ENCODE measurements at places on chromosomes 6 and 20.
A peak's percentile ranks its signal among the peaks of the same experiment; 100 is the strongest.

DNA sequence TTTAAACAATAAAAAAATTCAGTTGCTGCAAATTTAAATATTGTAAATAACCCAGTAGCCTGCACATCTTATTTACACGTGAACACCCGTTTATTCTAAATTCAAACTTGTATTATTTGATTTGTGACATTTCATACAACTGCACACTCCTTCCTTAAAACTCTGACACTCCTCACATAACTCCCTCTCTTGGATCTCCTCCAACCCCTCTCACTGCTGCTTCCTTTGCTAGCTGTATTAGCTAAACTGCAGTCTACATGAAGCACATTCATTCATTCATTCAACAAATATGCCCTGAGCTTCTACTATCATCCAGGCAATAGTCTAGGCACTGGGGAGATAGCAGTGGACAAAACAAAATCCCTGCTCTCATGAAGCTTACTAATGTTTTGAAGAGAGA lies 47.0 kb downstream of the FBXL4 start:
- DNase-seq: no peak

- no peak for DNase-seq
Observed at GRCh38 chr6:138752017-138752416, 21.6 kb upstream of the CCDC28A start.

GRCh38 chr20:64009811-64010387 lies 26.1 kb upstream of the C20orf204 start:
- DNase-seq: no peak

DNA sequence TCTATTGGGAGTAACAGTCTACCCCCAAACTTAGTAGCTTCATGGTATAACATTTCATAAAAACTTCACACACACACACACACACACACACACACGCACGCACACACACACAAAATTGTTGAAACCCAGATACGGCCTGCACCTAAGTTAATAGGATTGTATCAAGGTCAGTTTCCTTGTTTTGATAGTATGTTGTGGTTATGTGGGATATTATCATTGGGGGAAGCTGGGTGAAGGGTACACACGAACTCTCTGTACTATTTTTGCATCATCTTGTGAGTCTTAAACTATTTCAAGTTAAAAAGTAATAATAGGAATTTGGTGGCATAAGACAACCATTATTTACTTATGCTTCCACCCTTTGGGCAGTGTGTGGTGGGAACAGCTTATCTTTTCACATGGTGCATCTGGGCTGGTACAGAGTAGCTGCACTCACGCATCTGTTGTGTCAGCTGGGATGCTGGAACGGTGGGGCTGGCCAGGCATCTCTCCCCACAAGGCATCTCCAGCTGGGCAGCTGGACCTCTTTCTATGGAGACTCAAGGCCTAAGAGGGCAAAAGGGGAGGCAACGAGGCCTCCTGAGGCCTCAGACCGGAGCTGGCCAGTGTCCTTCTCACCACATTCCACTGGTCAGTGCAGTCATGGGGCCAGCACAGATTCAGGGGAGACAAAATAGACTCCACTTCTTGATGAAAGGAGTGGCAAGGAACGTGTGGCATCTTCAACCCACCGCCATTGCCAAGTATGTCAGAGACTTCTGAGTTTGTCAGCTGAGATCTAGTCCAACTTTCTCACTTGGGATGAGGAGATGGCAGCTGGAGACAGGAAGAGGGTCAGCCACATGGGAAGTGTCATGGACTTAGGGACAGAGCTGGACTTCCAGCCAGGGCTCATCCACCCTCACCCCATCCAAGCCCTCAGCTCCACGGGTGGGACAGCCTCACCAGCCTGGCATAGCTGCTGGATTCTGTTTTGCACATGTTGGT lies 20.5 kb upstream of the IP6K3 start:
- no peak for DNase-seq

DNA sequence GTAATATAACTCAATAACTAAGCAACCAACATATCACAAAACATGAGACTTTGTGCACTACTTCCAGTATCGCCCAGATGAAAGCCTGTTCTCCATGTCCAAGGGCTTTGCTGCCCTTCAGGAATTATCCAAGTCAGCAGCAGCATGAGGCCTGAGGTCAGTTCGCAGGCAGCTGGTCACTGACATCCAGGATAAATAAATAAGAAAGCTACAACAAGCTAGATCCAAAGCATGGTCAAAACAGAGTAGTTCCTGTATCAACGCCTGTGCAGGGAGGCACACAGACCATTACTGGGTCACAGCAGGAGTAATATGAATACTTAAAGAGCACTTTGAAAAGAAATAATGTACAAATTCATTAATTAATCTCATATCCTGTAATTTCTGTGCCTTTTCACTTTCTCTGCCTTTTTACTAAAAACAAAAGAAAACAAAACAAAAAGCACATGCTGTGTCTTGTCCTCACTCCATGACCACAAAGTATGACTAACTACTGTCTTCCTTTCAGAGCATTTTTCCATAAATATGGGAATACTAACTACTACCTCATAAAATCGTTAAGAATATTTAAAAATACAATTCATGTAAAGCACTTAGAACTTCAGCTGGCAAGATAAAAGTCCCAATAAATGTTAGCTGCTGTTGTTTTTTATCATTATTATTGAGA lies 374.9 kb upstream of the IRAK1BP1 start:
- no peak for DNase-seq

DNA sequence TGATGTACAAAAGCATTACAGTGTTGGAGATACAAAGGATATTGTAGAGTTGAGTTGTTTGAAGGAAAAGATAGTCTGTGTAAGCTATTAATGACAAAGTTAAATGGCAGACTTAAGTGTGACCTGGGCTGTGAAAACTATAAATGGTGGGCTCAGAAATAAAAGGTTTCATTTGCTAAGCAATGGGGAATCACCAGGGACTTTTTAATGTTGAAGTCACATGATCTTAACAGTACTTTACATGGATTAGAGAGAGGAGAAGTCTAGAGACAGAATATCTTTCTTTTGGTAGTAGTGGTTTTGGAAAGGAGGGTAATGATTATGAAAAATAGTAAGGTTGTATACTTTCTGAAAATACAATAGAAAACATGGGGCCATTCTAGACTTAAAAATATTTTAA lies 67.1 kb downstream of the SCAF8 start:
- no peak for DNase-seq

- no peak for DNase-seq
Observed at GRCh38 chr6:137390334-137390733, 103.9 kb downstream of the OLIG3 start.

DNA sequence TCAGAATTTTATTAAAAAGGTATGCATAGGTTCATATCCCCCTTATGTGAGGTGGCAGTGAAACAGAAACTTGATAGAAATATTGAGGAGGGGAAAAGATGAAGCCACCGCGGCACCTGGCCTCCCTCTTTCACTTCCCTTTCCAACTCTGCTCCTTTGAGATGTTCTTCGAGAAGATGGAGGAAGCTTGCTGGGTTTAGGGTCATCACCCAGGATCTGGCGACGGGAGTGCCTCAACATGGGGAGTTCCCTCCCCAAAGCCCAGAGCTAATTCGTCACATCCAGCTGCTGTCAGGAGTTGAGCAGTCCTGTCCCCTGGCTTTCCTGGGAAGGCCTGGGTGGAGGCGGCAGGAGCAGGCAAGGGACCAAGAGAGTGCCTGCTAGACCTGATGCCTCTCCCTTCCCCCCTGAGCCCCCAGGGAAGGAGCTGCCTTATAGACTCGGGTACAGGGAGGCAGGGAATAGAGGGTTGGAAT lies 29.1 kb downstream of the RREB1 start:
- no peak for DNase-seq

DNA sequence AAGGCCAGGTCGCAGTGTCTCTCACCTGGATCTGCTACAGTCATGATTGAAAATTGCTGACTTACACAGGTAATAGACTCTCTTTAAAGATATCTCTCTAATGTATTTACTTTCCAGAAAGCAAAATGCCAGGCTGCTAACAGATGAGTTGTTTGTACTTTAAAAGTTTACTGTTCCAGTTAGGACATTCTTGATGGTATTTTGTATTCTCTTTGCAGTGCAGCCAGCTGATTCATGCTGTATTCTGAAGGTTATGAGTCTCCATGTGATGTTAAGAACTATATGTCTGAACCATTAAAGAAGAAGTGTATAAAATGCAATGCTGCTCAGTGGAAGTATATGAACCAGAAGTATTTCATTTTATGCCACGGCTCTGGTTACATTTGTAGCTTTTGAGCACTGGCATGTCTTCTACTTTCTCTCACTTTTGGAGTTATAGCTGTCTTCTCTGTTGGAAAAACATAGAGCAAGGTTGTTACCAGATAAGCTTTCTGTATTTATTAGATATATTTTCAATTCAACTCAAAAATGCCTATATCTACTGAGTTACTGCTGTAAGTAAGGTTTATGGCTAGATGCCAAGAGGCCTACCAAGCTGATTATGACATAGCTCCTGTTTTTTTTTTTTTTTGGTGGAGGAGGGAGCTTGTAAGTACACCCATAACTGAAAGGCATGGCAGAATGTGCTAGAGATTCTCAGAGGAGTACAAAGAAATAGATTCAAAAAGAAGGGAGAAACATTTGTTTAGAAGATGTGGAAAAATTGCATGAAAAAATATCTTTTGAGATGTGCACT lies 130.5 kb upstream of the MAN1A1 start:
- DNase-seq: peak; percentile 78

DNA sequence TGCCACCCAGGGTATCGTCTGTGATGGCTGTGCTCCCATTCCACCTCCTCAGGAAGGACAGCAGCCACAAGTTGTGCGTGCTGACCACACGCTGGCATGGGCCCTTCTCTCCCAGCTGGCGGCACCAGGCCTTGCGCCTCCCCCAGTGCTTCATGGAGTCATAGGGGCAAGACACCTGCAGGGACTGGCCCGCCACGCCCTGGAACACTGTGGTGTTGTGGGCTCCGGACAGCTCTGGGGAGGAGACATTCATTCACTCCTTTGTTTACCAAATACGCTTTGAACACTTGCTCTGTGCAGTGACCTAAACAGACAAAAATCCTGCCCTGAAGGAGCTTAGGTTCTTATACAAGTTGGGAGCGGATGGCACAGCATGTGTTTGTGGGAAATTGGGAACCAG lies 1.5 kb downstream of the TREM2 start:
- no peak for DNase-seq

GRCh38 chr6:4313044-4313686 lies 177.8 kb upstream of the ECI2 start:
- peak; percentile 91 for DNase-seq

- DNase-seq: no peak
Observed at GRCh38 chr6:18543051-18543450, 155.9 kb downstream of the RNF144B start.

GRCh38 chr6:166599205-166599604 lies 12.7 kb upstream of the RAMACL start:
- no peak for DNase-seq

- peak; percentile 40 for DNase-seq
Observed at GRCh38 chr6:154039231-154039842, at the start of gene OPRM1. TSS of gene OPRM1 (plus strand) at chr6:154039240. CDS start at chr6:154039545, 305 bp downstream.

DNA sequence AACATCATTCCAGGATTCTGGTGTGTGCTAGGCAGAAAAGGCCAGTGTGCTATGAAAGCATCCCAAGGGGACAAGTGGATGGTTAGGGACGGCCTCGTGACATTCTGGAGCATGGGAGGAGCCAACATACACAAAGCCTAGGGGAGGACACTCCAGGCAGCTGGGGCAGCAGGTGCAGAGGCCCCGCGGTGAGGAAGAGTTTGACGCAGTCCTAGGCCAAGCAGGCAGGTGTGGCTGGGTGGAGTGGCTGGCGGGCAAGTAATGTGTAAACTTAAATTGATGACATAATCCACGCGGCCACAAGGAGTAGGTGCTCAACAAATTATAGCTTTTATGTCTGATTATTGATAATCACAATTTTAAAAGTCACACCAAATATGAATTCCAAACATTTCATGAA lies 93.6 kb downstream of the TMEM242 start:
- DNase-seq: no peak

- DNase-seq: no peak
Observed at GRCh38 chr6:123965894-123966293, 162.2 kb downstream of the NKAIN2 start.

GRCh38 chr6:159023893-159024292 lies 20.9 kb downstream of the TAGAP start:
- DNase-seq: no peak

- DNase-seq: peak; percentile 89
Observed at GRCh38 chr6:110537208-110538123, 61.1 kb upstream of the SLC22A16 start.

DNA sequence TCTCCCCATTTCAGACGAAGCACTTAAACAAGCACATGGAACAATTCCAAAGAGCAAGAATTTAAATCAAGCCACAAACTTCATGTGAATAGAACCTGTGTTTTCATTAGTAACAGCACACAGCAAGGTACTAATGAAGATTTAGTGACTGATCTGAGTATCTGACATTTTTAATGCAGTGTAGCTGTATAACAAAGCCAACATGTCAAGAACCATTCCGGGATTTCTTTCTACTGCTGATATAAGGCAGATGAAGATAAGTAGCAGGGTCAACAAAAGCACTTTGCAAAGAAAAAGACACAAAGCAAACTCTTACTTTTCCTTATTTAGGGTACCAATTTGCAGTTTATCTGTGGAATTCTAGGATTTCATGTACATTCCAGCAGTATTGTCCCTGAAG lies 11.3 kb downstream of the SLC17A5 start:
- no peak for DNase-seq

- DNase-seq: peak; percentile 42
Observed at GRCh38 chr6:128516514-128516898, 3.9 kb downstream of the PTPRK start.

DNA sequence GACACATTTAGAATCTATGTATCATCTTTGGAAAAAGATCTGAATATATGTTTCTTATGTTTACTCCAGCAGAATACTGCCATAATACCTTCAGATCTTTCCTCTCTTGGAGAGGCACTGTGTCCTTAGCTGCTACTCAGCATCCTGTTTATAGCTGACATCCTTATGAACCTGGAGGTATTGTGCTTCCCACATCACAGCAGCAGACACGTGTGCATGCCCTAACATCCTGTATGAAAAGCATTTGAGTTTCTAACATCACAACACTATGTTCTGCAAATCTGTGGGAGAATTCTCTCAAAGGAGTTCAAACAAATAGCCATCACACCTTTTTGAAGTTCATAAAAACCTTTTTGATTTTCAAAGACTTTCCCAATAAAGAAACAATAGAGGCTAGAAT lies 216.0 kb downstream of the GJA1 start:
- no peak for DNase-seq

GRCh38 chr20:57083072-57083471 lies 183.4 kb downstream of the BMP7 start:
- no peak for DNase-seq

- DNase-seq: no peak
Observed at GRCh38 chr6:154479771-154480639, 30.5 kb downstream of the CNKSR3 start.
